ENCODE measurements at places on chromosomes 2 and 18.

- DNase-seq = peak; percentile 39
These were observed 98.9 kb upstream of the ODC1 start for GRCh38 chr2:10546975-10547391.

GRCh38 chr2:86821842-86822241 lies 31.1 kb upstream of the CD8A start:
- DNase-seq = no peak

DNA sequence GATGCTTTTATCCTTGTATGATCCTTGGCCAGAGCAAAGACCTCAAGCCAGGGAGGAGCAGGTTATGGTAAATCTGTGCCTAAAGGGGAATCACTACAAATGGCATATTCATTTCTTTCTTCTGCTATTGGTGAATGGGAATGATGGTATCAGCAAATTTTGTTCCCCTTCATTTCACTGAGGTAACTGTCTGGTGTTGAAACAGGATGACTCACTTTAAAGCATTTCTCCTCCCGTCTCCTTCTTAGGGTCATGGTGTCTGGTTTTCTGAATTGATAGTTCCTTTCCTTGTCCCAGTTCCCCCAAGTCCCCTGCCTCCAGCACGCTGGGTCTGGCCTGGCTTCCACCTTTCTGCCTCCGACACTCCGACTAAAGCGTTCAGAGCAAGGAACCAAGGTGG lies 109.2 kb downstream of the MREG start:
- DNase-seq = no peak

DNA sequence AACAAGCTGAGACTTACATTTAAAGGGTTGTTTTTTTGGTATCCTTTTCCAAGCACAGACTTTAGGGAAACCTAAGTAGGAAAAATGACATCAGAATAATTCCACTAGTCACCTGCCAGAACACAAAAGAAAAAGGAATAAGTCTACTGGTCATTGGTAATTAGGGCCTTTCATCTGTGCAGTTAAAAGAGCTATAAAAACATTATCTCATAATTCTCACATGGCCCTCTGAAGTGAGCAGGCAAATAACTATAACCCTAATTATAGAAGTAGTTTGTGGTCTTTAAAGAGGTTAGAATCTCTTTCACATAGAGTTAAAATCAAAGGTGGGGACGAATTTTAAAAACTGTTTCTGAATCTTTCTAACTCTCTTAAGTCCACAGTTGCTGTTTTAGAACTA lies 111.1 kb upstream of the B3GNT2 start:
- DNase-seq = no peak

DNA sequence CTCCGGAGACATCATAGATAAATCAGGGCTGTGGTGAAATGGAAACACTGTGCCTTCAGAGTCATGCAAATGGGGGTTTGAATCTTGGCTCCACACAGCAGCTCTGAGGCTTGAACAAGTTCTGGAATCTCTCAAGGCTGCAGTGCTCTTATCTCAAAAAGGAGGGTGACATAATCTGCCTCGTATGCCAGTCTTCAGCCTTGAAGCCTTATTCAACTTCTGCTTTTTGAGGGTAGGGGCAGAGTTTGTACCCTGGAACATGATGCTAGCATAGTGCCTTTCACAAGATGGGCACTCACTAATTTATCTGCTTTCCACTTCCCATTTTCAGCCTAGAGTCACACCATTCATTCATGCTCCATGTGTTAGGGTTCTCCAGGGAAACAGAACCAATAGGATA lies 42.3 kb downstream of the GATA6 start:
- DNase-seq = no peak

- DNase-seq = no peak
These were observed 3.0 kb upstream of the ASPRV1 start for GRCh38 chr2:69964353-69964841.

DNA sequence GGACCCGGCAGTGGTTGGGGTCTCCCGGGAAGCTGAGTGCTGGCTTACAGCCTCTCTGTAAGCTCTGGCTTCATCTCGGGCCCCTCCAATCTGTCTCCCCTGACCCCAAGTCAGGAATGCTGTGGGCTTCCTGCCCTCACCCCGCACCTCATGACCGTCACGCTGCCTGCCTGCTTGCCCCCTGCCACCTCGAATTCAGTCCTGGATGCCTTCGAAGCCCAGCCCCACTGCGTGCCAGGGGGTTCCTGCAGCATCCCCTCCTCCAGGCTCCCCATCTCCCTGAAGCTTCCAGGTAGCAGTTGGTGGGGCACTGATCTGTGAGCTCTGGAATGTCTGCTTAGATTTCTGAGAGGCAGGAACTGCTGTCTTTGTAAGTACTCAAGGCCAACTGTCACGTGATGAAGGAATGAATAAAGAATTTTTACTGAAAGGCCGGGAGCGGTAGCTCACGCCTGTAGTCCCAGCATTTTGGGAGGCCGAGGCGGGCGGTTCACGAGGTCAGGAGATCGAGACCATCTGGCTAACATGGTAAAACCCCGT lies 6.5 kb downstream of the CLHC1 start:
- DNase-seq = no peak

GRCh38 chr2:113255140-113256070 lies 23.3 kb downstream of the PAX8 start:
- DNase-seq = no peak

DNA sequence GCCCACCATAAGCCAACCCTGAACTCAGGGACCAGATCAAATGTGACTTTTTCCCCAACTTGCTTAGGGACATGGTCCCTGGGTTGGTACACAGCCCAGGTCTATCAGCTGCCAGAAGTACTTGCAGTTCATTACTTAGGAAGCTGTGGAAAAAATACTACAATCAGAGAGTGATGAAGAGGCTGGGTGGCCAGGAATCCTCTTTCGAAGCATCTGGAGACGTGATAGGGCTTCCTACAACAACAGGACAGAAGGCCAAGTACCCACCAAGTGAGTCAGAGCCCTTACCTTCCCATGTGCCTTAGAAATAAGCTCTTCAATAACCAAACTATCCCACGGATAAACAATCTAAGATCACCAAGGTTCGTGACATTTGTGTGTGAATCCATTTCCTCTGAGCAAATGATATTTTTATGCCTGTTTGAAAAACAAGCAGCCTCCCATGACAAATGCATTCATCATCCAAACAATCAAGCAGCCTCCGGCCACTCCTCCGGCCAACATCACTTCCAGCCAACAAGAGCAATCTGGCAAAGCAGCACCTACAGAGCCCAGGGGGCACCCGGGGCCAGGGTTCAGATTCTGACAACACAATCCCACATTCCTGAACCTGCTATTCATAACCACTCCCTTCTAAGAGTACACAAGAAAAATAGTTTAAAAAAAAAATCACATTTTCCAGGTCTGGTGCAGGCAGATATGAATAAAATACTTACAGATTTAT lies 26.4 kb downstream of the TBC1D8 start:
- peak; percentile 100 for DNase-seq

DNA sequence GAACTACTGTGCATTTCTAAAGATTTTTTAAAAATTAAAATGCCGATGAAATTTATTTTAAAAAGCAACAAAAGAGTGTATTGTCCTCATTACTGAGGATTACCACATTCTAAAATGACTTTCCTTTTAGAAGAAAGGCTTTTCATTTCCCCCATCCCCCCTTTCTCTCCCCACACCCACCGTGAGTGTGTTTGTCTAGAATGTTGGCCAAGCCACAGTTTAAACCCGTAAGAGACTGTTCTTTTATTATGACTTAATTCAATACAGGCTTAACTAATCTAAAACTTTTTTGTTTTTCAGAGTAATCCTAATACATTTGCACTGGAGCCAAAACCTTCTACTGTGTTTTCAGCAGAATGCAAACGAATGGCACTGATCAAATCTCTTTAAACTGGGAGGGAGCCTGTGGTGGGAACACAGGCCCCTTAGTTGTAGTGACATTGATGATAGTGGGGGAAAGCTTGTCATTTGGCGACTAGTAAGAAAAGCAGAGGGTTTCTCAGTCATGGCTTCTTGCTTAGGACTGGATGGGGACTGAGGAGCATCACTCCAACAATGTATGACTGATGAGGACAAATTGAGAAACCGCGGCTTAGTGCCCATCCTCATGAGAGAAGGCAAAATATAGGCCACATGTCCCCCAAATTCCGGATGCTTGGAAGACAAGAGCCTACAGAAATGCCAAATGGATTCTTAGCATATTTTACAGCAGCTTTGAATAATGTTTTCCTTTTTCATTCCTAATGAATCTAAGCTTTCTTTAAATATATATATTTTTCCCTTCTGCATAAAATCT lies 154.0 kb upstream of the SMIM21 start:
- no peak for DNase-seq

DNA sequence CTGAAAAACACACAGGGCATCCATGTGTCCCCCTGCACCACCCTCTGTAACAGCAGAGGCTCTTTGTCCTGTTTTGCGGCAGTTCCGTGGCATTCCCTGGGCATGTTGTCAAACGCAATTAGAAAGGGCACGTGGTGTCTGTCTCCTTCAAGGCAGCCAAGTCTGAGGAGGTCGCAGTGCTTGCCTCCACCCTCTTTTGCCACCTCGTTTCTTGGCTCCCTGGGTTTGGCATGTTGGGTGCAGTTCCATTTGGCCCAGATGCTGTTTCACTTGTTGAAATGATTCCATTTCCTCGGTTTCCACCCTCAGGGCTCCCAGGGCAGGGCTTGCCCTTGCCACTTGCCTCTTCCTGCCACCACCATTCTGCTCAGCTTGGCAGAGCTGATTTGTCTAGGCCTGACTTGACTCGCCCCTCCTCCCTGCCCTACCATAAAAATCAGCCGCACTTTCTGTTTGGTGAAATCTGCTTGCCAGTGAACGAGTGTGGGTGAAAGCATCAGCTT lies 12.4 kb downstream of the CCL20 start:
- no peak for DNase-seq

DNA sequence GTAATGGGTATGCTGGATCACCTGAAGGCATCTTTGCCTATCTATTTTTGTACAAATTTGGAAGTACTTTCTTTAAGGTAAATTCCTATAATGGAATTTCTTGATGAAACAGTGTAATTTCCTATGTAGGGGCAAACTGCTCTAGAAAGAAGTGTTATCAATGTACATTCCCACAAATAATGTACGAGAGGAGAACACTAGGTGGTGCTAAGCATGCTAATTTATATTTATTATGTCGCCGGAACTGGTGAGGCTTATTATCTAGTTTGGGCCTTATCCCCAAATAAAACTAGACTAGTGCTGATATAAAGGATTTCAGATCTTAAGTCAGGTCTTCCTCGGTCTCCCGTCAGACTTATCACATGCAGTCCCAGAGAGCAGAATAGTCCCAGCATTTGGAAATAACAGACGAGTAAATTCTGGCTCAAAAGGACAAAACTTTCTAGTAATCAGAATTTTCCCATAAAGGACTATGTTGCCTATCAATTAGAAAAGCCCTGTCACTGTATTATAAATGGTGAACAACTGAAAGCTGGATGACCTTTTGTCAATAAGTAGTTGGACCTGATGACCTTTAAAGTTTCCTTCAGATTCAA lies 86.9 kb upstream of the RBBP8 start:
- DNase-seq = no peak

- DNase-seq = no peak
These were observed 9.9 kb upstream of the KLF11 start for GRCh38 chr2:10033251-10034006.

- DNase-seq = no peak
These were observed 70.8 kb downstream of the TNP1 start for GRCh38 chr2:216789081-216789480.
